ENCODE measurements at places on chromosomes 4 and X.

- no peak for DNase-seq
Measured at GRCh38 chrX:129641941-129642340, 12.8 kb downstream of the APLN start.

DNA sequence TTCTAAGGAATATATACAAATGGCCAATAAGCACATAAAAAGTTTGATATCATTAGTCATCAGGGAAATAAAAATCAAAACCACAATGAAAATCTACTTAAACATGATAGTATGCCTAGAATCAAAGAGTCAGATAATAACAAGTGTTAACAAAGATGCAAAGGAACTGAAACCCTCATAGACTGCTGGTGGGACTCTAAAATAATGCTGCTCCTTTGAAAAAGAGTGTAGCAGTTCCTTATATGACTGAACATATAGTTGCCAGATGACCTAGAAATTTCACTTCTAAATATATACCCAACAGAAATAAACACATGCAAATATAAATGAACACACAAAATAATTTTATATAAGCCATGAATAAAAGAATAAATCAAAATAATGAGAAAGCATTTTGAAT, 205.1 kb upstream of the CTSO start:
- DNase-seq = no peak

DNA sequence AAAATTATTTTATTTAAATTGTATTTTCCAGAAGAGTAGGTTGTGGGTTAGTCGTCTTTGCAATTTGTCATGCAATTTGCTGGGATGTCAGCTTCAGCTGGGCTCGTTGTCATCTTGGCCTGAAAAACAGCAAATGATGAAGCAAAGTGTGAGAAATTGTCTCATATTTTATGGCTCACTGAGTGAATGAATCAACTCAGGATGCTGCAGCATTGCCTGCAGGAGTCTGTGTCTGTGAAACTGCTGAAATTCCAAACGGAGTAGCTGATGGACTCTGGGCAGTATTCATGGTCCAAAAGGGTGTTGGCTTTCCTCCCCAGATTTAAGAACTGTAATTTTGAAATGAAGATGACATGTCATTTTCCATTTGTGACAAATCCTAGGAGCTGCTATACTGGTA, 37.2 kb downstream of the CXCL8 start:
- no peak for DNase-seq

GRCh38 chr4:73208376-73208775, 50.2 kb downstream of the ANKRD17 start:
- DNase-seq = no peak

DNA sequence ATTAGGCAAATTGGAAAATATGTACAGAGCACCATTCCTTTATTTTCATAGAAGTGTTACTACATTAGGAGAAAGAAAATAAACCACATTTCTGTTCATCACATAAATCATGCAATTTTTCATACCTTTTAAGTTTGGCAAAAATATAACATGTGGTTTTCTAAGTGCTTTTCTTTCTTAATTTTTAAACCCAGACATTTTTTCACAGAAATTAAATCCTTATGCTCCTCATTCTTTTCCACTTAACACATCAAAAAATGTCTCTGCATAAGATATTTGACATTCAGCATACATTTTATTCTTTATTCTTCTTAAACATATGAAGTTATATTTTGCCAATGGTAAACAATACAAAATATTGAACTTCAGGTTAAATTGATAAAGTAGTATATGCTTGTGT, 826.6 kb upstream of the SLIT2 start:
- no peak for DNase-seq

GRCh38 chrX:130091980-130092522, 18.2 kb downstream of the ELF4 start:
- peak; percentile 12 for DNase-seq

DNA sequence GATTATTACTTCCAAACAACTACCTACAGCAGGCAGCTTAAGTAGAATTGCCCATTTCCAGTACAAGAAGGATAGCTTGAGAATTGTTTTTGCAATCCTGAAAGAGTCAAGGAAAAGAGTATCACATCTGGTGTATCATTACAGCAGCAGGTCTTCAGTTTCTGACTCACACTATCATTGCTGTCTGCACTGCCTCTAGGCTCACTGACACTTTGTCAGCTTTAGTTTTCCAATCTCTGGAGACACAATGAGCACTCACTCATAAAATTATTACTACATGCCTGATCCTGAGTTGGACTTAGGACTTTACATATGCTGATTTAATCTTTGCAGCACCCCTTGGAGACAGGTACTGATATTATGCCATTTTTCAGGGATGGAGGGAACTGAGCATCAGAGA, 244.6 kb upstream of the BOD1L1 start:
- no peak for DNase-seq

- no peak for DNase-seq
Measured at GRCh38 chrX:42127563-42127962, 204.2 kb upstream of the CASK start.

- no peak for DNase-seq
Measured at GRCh38 chr4:25938787-25939186, 24.8 kb downstream of the SMIM20 start.

DNA sequence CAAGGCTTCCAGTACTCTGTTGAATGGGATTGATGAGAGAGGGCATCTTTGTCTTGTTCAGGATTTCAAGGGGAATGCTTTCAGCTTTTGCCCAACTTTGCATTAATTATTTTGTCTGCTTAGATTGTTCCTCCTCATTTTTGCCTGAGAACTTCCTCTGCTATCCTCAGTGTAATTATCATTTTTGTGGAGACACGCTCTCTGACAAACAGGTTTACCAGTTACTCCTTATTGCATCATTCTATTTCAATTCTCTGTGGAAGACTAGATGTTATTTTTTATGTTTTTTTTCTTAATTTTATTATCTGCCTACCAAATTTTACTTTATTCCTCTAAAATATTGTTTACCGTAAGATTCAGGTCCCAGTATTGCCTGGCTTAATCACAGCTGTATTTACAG, 349.2 kb downstream of the ADGRL3 start:
- DNase-seq = no peak

GRCh38 chr4:121642876-121643585, 53.7 kb downstream of the ANXA5 start:
- DNase-seq = no peak

- no peak for DNase-seq
Measured at GRCh38 chrX:46884799-46885198, 27.4 kb upstream of the JADE3 start.

- no peak for DNase-seq
Measured at GRCh38 chr4:588351-588849, 12.3 kb upstream of the TMEM271 start.

DNA sequence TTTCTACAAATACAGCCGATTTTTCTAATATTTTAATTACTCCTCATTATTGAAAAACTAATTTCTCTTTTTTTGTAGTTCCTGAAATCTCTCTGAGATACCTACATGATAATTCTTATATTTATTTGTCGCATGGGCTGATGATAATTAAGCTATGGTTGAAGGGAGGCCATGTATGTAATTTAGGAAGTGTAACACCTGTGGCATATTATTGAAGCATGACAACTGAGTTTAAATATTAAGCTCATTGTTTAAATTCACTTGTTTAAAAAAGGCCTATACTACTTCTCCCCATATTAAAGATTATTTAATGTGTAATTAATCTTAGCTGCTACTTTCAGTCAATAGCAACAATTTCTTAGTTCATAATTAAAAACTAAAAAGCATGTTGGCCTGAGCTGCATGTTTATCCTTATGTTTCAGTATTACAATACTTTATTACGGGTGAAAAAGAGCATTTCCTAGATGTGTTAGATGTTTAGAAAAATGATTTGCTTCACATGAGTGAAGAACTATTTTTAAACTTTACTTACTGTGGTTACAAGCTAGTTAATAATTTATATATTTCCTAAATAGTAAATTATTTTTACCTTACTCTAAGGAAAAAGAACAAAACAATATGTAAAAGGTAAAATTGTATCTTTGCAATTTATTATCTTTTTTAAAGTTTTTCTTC, 122.4 kb downstream of the RAP1GDS1 start:
- no peak for DNase-seq

GRCh38 chrX:31228909-31229308, 157.1 kb upstream of the FTHL17 start:
- DNase-seq = no peak

GRCh38 chrX:81336455-81337152, 134.7 kb downstream of the SH3BGRL start:
- no peak for DNase-seq

DNA sequence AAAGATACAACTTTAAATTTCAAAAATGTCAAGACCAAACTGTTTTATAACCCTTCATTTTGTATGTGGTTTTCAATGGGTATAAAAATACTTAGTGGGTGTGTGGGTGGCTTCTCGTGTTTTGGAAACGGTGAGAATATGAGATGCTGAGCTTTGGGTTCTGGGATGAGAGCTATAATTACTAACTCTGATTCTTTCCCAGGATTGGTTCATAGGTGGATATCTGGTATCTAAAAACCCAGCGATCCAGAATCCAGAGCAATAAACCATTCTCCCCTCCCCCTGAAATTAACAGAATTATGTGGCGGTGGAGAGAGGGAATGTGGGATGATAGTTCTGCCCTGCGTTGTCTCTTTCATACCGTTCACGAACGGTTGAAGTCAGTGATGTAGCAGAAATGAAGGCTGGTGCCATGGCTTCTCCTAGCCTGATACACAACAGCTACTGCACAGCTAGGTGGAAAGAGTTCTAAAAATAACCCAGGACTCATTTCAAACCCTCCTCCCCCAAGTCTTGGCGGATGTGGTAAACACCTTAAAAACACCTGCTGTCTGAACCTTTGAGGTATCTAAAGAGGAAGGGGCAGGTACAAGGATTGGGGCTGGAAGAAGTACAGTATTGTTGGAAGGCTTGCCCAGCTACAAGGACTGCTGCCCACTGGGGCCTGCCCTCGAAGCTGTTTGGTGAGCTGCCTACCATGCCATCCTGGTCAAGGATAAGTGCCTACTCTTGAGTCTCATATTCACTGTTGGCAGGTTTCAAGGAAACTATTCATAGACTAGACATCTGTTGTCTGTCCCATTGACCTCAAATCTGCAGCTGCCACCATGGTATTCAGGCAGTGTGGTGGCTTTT, 44.5 kb downstream of the SEPTIN11 start:
- no peak for DNase-seq

GRCh38 chr4:125710766-125711165, 396.0 kb downstream of the FAT4 start:
- no peak for DNase-seq

- DNase-seq = no peak
Measured at GRCh38 chrX:153520287-153520917, 3.0 kb downstream of the ATP2B3 start.

DNA sequence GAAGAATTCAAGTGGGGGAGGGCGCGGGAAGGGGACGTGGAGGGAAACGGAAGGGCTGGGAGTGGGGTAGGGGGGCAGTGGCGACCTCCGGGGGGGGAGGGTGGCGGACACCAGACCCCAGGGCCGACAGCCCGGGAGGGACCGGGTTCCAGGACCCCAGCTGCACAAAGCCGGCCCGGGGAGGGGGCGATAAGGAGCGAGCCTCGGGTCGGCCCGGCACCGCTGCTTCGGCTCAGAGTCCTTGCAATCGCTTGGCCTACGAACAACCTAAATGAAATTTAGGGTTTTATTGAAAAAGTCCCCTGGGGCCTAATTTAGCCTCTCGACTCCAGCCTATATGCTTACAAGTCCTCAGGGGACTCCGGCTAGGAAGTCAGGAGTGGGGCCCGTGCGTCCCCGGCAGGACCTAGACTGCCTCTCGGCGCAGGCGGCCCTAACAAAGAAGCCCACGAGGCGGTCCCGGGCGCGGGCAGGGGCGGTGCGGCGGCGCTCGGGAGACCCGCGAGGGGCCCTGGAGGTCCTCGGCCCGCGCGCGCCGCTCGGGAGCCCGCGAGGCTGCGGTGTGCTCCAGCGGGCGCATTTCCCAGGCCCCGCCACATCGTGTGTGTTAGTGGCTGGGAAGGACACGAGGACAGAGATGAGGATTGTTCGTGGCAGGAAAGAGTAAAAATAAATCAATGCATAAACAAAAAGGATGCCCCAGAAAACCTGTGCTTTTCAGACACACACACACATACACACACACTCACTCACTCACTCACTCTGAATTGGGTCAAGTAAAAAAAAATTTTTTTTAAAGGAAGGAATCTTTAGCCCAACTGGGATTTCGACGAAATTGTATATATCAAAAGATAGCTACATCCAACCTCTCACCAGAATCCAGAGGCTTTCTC, 70.0 kb downstream of the MGST2 start:
- no peak for DNase-seq

DNA sequence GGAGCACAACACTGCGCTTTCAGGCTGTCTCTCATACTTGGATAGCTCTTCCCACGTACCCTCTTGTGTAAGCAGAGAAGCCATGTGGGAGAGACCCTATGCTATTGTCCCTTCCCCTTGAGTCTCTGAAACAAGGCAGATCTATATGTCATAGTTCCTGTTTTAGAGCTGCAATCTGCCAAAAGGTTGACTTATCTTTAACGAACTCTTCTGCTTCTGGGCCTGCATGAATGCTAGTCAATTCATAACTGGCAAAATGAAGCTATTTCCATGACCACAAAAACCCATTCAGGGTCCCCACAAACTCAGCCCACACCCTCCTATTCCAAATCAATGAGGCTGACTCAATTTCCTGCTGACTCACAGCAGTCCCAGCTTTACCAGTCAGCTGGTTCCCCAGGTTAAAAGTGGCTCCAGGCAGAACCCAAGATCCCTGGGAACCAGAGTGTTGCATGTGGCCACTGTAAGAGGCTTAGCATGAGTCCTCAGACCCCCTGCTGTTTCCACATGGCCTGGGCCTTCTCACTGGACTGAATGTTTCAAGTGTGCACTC, 25.3 kb upstream of the SOD3 start:
- DNase-seq = no peak

GRCh38 chr4:167233685-167234315, 494 bp downstream of the SPOCK3 start:
- no peak for DNase-seq

DNA sequence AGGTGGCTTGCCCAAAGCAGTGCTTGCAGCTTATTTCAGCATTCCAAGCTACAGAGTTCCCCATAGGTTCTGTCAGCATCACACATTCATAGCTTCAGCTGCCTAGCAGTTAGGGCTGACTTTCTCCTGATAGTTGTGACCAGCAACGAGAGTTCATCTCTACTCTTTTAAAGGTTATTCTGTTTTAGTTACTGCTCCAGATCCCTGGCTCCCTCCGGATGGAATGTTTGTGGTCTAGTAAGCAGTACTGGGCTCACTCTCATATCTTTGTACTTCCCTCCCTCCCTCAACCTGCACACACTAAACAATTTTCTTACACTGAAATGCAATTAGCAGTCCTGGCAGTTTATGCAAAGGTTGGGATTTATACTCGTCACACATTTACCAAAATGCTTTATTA, 43.9 kb downstream of the PTTG2 start:
- no peak for DNase-seq

DNA sequence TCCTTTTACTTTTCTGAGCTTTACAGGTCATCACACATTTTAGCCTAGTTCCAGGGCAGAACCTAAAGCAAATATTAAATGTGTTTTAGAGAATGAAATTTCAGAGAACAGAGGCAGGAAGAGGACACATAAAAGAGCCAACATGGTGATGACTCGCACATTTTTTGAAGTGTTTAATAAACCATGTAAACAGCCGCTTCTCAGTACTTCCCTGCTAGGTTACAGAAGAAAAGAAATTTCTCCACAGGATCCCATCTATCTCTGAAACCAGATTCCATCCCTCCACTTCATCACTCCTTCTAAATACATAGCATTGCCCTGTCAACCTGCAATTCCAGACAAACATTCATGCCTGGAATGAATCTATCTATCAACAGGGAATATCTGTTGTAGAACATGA, 949.5 kb upstream of the PCDH7 start:
- DNase-seq = no peak

Data from NCI-H526 (cell line).